Common myeloid progenitor, CD34-positive (primary cell): ENCODE measurements at places on chromosomes 6 and 20.
A peak's percentile ranks its signal among the peaks of the same experiment; 100 is the strongest.

DNA sequence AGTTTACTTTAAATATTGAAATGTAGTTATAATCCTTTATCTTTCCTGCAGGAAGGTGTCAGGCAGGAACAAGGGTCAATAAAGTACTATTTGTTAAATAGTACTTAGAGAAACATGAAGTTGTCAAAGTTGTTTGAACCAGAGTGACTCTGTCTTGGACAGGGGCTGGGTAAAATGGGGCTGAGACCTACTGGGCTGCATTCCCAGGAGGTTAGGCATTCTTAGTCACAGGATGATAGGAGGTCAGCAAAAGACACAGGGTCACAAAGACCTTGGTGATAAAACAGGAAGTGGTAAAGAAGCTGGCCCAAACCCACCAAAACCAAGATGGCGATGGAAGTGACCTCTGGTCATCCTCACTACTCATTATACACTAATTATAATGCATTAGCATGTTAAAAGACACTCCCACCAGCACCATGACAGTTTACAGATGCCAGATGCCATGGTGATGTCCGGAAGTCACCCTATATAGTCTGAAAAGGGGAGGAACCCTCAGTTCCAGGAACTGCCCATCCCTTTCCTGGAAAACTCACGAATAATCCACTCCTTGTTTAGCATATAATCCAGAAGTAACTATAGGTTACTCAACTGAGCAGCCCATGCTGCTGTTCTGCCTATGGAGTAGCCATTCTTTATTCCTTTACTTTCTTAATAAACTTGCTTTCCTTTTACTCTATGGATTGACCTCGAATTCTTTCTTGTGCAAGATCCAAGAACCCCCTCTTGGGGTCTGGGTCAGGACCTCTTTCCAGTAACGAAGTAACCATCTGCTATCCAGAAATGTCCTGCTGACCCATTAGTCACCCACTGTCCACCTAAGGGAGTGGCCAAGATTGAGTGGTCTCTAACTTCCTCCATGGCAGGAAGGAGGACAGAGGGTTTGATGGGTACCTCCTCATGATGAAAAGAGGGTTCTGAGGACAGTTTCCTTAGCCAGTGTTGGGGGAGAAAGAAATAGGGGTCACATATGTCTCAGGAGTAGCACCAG is 19.6 kb downstream of the SLC22A2 start:
- no peak for DNase-seq

DNA sequence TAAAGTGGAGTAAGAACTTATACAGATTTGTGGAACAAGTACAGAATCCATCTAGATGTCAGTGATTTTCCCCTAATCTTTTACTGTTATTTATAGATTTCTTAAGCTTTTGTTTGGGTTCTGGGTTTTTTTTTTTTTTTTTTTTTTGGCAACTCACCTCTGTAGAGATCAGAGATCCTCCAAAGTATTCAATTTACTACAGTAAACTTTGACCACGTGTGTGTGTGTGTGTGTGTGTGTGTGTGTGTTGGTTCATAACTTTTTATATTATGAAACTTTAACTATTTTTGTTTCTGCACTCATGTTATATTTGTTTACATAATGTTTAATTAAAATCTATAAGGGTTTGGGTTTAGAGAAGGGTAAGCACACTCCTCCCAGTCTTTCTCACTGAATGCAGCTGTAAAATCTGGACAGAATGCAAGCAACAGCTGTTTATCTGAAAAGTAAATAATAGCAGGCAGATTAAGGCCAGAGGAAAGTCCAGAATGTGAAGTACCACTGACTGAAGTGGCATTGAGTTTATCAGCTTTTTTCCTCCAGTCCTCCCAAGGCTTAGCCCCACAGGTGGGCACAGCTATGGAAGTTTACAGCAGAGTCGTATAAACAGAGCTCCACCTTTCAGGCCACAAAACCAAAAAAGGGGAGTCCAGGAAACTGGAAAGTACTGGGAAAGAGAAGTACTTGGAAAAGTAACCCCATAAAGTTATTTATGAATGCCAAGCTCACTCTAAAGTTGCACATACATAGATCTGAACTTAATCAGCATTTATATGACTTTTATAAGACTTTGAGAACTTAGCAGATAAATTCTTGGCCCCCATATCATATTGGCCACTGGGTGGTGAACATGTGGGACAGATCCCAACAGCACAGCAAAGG is 43.0 kb upstream of the CD2AP start:
- no peak for DNase-seq

- peak; percentile 73 for DNase-seq
Measured at GRCh38 chr6:119077643-119078375, 655 bp downstream of the FAM184A start.

DNA sequence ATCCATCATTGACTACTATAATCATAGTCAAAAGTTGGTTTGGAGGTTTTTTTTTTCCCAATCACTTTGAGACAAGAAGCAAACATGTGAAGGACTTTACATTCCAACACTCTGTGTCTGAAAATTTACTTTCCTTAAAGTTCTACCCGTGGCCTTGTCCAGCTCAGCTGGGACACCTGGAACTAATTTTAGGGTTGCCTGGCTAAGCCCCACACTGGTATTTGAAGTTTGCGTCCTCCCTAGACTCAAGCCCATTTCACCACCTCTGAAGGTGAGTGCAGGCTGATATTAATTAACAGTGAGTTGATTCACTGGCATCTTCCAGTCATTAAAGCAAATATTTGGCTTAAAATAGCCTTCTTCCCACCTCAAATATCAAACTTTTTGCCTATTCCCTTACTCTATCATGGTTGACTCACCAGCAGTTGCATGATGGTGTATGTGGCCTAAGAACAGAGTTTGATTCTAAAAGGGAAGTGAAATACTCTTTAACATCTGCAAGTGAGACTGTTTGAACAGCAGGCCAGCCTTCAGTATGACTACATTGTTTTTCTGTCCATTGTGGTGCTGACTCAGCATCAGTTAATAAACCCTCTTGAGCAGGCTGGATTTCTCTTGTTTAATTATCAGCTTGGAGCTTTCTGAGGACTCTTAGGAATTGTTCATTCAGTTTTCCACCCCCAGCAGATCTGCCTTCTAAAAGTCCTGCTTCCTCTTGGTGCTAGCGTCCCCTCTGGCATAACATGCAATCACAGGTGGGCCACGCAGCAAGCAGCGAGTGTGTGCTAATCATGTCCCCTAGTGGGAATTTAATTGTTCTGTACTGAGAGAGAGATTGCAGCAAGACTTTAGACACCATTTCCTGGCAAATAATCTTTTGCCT is 1.8 kb upstream of the PRDM1 start:
- DNase-seq, result peak; percentile 95

GRCh38 chr6:53917464-53917842 is 122.6 kb downstream of the LRRC1 start:
- no peak for DNase-seq

- DNase-seq, result peak; percentile 62
Measured at GRCh38 chr6:83221889-83222479, 28.8 kb downstream of the RWDD2A start.

DNA sequence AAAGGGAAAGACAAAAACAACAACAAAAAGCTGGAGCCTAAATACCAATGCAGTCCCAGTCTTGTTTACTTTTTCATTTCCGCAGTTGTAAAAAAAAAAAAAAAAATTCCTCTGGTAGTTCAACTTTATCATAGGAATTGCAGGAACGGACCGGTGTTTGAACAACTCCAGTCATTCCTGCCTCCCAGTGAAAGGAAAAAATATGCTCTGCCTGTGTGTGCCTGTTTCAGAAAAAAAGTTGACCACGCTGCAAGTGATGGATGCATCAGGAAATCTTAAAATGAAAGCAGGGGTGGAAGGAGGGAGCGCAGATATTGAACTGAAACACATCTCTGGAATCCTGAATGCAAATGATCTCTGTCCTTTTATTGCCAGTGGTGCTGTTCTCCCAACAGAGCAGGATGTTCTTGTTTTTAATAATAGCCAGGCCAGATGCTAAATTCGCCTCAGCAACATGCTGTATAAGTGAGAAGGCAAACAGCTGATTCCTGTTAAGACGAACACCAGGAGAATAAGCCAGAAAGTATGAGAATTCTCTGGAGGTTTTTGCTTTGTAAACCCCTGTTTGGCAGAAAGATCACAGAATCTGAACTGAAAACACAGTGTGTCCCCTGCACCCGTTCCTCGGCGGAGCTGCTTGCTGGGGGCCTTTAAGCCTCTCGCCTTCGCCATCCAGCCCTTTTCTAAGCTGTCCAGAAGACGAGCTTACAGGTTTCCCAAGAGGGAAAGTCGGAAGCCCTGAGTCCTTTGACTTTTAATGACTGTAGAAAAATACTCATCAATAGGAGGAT is 178.4 kb upstream of the SUPT3H start:
- no peak for DNase-seq

- no peak for DNase-seq
Measured at GRCh38 chr20:61756966-61757677, 308.6 kb downstream of the TAF4 start.

DNA sequence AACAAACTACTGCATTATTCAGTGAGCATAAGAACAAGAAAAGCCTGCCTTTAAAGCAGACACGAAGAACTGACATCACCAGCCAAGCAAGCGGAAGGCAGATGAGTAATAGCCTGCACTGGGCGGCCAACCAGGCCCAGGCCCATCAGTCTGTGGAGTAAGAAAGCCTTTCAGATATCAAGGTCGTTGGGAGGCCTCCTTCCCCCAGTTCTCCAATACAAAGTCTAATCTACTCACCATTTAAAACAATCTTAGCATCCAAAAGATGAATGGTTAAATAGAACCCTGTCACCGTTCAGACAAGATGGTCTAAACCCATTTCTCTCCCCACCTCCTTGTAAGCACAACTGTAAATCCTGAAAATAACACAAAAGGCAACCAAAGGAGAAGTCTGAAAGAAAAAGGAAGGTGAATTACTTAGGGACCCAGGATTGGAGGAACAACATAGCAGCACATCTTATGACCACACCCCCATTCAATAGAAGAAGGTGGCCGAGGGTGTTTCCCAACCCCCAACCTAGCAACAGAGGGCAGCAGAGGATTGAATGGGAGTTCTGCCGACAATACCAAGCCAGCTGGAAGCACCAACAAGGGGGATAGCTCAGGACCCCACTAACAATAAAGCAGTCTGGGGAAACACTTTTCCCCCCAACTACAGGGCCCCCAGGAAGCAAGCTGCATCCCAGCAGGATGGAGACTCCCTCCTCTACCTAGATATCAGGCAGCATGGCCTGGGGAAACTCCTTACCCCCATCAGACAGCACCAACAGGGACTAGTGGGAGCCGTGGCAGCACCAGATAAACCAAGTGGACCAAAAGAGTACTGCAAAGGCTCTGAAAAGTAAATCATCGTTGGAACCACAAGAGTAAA is 67.9 kb downstream of the ZHX3 start:
- peak; percentile 31 for DNase-seq
